ENCODE measurements at places on chromosomes 11 and 22.

DNA sequence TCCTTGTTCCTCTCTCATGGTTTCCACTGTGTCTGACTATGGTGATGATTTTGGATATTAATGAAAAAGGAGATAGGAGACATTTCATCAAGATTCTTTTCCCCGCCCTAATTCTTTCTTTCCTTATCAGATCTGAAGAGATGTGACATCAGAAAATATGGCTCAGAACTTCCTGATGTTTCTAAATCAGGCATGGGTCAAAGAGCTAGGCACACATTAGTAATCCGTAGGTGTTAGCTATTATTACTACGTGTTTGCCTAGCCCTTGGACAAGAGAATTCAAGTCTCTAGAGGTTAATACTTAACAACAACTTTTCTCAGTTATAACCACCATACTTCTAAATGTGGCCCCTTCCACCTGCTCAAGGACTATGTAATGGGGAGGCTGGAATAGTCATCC is 5.8 kb downstream of the JOSD1 start:
- no peak for DNase-seq

GRCh38 chr22:46824344-46824909 is 62.0 kb downstream of the TBC1D22A start:
- DNase-seq: no peak

- no peak for DNase-seq
Observed at GRCh38 chr11:27451244-27451965, 21.2 kb downstream of the LGR4 start.

- no peak for DNase-seq
Observed at GRCh38 chr11:92882828-92883611, 86.4 kb upstream of the MTNR1B start.

DNA sequence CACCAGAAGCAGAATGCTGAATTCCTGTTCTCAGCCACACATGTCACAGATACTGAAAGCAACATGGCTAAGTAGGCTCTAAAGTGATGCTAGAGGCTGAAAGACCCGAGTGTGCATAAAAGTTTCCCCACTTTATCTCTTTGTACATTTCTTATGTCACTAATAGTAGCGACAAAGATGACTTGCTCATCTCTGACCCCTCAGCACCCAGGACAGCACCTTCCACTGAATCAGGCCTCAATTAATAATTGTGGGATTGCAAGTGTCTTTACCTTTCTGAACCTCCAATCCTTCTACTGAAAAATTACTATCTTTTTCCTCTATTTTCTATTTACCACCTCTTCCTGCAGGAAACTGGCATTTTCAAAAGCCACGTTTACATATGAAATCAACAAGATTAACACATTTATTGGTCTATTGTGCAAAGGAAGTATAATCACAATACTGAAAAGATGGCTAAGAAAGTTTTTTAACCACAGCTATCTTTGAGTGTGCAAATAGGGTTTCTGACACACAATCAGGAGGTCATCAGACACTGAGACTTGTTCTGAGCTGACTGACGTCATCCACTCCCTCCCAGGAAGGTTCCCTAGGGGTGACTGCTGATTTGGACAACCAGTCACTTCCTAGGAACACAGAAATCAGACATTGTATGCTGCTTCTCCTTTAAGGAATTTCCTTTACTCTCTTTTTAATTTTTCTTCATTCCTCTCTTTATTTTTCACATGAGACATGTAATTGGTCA is 213.9 kb upstream of the ISX start:
- no peak for DNase-seq

- no peak for DNase-seq
Observed at GRCh38 chr11:74627381-74627780, 35.0 kb downstream of the POLD3 start.

GRCh38 chr11:132539590-132540368 is 992.5 kb downstream of the OPCML start:
- no peak for DNase-seq

- DNase-seq: no peak
Observed at GRCh38 chr11:98940913-98941312, 79.8 kb upstream of the CNTN5 start.

- DNase-seq: no peak
Observed at GRCh38 chr11:61855939-61856680, 28.0 kb downstream of the FADS2 start.

DNA sequence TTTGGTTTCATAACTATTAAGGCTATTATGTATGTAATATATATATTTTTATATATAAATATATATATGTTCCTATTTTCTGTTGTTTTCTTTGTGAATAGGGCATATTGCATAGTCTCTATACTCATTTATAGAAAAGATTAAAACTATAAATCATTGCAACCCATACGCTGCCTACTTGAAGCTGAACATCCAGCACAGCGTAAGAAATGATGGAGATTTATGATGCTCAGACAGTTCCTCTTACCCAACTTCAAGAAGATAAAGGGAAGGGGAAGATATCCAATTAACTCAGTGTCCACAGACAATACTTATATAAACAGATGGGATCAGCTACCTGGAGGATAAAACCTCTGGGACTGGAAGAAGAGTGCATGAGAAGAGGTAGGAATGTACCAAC is 791.7 kb downstream of the FAM181B start:
- no peak for DNase-seq

DNA sequence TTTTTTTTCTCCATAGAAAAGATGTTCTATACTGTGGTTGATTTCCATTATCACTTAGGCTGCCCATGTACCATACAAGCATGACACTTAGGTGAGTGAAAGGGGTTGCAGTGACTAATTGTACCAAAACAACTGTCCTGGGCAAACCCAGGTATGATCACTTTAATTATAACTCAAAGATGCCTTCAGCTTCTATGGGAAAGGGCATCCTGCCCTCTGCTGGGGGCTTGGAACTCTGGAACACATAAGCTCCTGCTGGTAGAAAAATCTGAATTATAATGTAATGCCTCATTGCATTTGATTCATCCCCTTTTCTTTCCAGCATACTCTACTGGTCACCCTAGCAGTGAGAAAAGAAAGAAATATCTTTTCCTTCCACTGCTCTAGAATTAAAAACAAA is 206.3 kb downstream of the DDX10 start:
- DNase-seq: peak; percentile 14

- DNase-seq: no peak
Observed at GRCh38 chr11:76671237-76671592, 668 bp upstream of the LRRC32 start.

GRCh38 chr11:85109141-85109540 is 518.0 kb downstream of the DLG2 start:
- no peak for DNase-seq

DNA sequence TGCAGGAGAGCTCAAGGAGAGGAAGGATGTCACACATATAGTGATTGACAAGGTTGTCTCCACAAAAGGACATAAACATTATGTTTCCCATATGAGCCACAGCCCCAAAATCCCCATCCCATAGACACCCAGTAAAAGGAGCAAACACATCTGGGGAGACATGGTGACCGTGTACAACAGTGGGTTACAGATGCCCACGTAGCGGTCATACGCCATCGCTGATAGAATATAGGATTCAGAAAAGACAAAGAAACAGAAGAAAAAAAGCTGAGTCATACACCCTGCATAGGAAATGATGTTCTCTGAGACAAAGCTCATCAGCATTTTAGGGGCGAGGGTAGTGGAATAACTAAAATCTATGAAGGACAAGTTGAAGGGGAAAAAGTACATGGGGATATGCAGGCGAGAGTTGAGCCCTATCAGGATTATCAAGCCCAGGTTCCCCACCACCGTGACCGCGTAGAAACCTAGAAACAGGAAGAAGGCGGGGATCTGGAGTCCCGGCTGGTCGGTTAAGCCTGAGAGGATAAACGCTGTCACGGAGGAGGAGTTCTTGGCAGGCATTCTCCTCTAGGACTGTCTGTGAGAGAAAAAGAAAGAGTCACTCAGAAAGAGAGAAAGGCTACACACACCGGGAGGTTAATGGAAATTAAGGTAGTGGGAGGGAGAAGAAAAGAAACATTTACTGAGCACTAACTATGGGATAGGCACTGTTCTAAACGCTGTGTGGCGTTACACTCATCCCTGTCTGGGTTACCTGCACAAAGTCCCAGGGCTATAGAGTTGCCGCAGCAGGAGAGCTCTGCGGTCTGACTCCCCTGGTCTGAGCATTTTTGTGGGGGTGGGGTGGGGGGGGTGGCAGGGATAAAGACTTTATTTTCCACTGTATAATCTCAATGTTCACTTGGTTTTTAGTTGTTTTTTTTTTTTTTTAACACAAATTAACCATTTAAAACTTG is 36.1 kb upstream of the OR8B8 start:
- DNase-seq: no peak

GRCh38 chr11:19929147-19929546 is 216.5 kb downstream of the NAV2 start:
- DNase-seq: no peak

DNA sequence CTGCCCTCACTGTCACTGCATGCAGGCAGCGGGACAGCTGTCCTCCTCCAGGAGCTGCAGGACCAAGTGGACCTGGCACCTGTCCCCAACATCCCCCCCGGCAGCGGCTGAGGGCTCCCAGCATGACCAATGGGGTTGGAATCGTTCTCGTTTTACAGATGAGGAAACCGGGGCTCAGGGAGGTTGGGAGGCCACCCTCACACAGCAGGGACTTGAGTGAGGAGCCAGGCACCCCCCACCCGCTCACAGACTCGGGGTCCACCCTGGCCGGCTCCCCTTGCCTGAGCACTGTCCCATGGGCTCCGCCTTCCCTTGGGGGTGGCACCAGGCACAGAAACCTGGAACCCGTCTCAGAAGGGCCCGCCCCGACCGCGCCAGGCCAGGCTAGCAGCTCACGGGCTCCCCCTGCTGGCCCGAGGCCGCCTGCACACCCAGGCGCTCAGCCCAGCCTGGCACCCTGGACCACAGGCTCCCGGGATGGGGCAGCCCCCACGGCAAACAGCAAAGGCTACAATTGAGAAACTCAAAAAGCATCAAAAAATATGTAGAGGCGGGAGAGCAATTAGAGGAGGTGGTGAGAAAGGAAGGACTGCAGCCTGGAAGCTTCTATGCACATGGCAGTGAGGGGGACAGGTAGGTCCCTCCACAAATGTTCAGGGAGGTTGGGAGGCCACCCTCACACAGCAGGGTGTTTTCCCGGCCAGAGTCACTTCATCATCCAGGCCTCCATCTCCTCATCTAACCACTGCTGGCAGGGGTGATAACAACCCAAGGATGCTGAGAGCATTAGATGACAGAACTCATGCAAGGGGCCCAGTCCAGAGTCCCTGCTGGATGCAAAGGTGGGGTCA is 12.8 kb downstream of the MACROD1 start:
- DNase-seq: peak; percentile 66

GRCh38 chr11:7473717-7474116 is 11.6 kb upstream of the OLFML1 start:
- no peak for DNase-seq

- DNase-seq: no peak
Observed at GRCh38 chr11:131511794-131512193, 141.4 kb downstream of the NTM start.

DNA sequence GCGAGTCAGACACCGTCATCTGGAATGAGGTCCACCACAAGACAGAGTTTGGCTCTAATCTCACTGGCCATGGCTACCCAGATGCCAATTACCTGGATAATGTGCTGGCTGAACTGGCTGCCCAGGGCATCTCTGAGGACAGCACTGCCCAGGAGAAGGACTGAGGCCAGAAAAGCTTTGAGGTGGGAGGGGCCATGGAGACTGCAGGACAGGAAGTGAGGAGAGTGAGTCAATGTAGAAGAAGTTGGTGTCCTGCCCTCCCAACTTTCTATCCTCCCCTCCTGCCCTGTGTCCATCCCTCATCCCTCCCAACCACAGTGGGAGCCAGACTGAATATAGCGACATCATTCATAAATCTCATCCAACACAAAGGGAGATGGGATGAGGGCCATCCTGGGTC is 8.0 kb downstream of the MPEG1 start:
- no peak for DNase-seq

- DNase-seq: no peak
Observed at GRCh38 chr11:2298795-2299761, 2.6 kb downstream of the C11orf21 start.

- DNase-seq: no peak
Observed at GRCh38 chr11:19253817-19254216, 13.1 kb upstream of the E2F8 start.

GRCh38 chr11:34255101-34255500 is 102.7 kb downstream of the ABTB2 start:
- DNase-seq: no peak

- no peak for DNase-seq
Observed at GRCh38 chr22:44569561-44569991, 71.5 kb upstream of the RTL6 start.

DNA sequence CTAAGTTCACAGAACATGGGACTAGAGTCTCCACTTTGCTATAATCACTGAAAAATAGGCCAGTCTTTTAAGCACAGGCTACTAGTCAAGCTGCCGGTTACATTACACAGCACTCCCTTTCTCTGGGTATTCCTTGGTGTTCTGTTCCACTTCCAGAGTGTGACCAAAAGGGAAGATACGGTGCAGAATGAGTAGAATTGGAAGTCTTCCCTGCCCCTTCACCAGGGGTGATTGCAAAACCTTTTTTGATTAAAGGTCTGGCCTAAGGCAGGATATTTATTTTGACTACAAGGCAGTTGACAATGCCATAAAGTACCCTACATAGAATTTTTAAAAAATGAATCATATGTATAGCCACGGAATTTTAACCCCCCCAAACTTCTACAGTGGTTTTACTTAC is 59.6 kb upstream of the ADORA2A start:
- DNase-seq: no peak

DNA sequence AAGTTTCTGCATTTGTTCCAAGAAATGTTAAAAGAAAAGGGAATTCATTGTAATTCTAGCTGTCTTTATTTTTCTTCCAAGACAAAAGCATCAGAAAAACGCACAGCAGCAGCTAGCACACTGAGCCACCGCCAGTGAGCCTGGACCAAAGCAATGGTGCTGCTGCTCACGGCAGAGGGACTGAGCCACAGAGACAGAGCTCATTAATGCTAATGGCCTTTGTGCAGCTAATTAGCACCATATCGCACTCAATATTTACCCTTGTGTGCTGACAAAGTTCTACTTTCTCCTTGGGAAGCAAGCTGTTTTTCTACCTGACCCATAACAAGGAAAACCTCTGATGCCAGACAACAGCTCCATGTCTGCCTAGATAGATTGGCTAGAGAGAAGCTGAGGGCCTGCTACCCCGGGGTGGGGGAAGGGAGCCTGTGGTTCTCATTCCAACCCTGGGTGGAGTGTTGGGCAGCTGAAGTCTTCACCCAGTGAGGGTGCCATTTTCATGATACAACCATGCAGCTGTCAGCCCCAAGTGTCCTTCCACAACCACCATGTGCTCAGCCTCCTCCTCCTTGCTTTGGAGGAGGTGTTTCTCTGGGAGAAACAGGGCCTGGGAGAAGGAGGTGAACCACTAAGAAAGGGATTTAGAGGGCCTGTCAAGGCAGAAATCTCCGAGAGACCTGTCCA is 131.1 kb upstream of the NCAM1 start:
- DNase-seq: no peak

DNA sequence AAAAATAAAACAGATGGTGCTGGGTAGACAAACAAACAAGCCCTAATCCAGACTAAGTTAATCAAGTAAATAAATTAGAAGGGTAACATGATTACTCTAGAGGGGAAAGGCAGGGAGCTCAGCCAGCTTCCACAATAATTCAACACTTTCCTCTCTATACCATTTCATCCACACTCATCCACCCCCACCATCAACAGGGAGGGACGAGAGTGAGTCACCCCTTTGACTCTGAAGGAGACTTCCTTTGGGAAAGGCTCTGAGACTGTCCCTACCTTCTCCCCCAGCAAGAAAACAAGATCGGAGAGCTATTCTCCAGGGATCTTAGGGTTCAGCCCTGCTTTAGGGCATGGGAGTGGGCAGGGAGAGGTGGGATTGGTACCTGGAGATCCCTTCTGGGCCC is 33.1 kb downstream of the TRIM66 start:
- no peak for DNase-seq

GRCh38 chr11:64976651-64977050 is 4.7 kb upstream of the MAJIN start:
- DNase-seq: no peak

GRCh38 chr11:31870609-31871309 is 59.6 kb upstream of the PAX6 start:
- DNase-seq: peak; percentile 16
